ENCODE measurements at places on chromosomes 11 and 22.

GRCh38 chr22:27237080-27237741 lies 564.3 kb downstream of the MN1 start:
- DNase-seq = no peak

DNA sequence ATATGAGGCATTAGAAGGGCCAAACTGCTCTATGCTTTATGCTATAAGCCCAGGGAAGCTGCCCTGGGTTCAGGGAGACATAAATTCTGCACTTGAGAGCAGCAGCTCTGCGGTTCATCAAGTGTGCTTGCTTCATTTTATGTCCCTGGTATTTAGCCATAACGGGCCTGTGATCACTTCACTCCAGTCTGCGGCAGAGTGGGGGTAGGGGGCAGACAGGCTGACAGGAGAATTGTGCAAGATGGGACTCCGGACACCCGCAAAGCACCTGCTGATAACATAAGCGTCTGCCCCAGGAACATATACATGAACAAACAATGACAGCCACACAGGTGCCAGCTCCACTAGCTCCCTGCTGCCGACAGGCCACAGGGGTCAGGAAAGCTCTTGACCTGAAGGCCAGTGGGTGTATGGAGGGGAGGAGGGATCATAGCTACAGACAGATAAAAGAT lies 56.1 kb downstream of the SMCO4 start:
- DNase-seq = peak; percentile 46

DNA sequence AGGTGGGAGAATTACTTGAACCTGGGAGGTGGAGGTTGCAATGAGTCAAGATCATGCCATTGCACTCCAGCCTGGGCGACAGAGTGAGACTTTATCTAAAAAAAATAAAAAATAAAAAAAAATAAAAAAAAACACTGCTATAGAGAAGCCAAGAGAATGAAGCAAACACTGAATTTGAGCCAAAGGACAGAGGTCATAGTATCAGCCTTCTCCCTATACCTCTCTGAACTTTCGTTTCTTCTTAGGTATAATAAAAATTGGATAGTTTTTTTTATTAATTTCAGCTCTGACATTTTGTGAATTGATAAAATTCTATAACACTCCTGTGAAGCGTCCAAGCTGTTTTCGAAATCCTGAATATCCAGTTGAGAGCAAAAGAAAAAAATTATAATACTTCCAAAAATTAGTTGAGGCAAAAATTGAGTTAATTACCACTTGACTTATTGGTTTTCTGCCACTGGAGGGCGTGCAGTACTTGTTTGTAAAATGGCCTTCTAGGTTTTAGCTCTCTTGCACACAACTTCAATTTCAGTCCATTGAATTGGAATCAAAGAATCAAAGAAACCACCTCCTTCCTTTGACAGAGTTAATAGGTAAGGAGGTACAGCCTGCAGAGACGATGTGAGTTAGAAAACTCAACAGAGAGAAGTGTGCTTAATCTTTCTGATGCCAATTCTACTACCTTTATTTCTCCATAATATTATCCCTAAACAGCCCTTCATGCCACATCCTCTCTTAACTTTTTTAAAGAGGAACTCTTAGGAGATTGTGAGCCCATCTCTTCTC lies 143.2 kb downstream of the BBOX1 start:
- peak; percentile 46 for DNase-seq

- no peak for DNase-seq
These were observed 17.9 kb upstream of the TMPRSS6 start for GRCh38 chr22:37127350-37127878.

GRCh38 chr11:44005063-44005701 lies 42.6 kb upstream of the ACCSL start:
- DNase-seq = peak; percentile 59

DNA sequence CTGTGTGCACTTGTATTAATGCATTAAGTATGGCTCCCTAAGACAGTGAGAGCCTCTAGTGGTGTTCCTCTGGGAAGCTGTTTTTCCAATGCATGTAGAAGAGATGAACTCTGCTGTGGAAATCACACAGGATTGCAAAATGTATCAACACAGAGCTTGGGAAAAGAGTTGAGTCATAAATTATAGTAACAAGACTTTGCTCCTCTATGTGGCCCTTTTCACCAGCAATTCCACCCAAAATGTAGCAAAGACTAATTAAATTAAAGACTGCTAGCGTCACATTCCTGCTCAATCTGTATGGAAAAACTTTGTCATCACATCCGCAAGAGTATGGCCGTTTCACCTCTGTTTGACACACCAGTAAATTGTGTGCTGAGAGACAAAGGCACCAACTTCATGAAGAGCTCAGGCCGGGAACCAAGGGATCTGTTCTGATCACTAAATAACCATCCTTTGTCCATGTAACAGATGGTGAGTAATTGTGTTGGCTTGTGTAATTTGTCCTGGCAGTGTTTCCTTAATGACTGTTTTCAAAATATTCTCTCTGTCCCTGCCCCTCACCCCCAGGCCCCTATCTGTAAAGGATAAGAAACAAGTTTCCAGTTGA lies 209.2 kb upstream of the SORL1-AS1 start:
- no peak for DNase-seq
